GM10248 (cell line): ENCODE measurements at places on chromosomes 5 and 9.

GRCh38 chr5:7078101-7078500 is 317.8 kb upstream of the ADCY2 start:
- DNase-seq: no peak

DNA sequence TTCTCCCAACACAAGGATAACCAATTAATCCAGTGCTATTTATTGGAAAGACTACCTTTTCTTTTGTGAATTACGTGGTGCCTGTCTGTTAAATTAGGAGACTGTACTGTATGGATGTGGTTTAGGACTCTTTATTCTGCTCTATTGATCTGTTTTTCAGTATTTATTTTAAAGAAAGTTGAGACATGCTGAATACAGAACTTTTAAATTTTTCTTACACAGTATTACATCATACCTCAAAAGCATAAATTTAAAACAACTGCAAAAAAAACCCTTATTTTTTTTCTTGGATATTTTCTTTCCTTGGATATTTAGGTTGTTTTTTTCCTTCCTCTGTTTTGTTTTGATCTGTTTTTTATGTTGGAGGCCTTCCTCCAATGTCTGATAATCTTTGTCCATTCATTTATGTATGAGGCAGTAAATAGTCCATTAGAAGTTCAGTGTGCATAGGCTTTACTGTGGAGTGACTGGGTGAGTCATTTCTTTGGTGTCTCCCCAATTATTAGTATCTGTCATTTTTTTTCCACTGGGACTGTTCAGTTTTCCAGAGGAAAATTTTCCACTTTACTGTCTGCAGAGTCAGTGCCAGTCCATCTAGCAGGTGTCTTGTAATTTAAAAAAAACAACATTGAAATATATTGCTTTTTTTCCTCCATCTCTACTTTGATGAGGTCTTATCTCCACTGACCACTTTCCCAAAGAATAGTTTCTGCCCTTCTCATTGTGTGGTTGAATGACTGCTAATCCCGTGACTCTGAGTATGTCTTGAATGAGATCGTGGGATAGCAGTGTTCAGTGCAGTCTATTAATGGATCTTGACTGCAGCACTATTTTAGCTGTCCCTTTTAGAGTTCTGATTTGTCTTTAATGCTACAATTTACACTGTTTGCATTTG is 15.2 kb downstream of the CYSTM1 start:
- DNase-seq: no peak

- DNase-seq: no peak
These were observed 80.3 kb downstream of the HRH2 start for GRCh38 chr5:175738126-175738525.

GRCh38 chr9:119216651-119217331 is 152.4 kb downstream of the BRINP1 start:
- no peak for DNase-seq

DNA sequence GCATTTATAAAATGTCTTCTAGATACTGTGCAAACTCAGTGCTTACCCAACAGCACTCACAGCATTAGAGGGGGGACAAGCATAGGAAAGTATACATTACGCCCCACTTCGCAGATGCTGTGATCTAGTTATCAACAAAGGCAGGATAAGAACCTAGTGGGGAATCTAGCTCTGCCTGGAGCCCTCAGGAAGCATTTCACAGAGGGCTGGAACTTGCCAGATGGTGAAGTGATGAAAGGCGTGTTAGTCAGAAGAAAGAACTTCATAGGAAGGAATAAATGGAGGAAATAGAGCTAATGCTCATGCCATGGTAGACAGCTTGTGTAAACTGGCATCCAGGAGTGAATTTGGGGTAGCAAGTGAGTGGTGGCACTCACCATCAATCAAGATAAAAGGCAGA is 25.8 kb downstream of the DIRAS2 start:
- DNase-seq: no peak

DNA sequence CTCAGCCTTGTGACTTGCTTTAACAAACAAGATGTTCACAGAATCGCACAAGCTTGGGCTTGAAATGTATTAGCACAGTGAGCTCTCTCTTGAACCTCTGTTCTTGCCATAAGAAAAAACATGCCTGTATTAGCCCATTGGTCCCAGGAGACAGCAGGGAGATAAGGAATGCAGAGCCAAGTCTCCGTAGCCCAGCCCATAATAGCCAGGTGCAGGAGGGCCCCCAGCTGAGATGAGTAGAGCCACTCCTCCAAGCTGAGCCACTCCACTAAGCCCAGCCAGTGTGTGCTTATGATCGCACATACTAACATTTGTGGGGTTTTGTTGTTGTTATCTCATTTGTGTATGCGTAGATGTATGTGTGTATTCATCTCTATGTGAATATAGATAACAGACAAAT is 21.6 kb upstream of the SVEP1 start:
- DNase-seq: no peak

DNA sequence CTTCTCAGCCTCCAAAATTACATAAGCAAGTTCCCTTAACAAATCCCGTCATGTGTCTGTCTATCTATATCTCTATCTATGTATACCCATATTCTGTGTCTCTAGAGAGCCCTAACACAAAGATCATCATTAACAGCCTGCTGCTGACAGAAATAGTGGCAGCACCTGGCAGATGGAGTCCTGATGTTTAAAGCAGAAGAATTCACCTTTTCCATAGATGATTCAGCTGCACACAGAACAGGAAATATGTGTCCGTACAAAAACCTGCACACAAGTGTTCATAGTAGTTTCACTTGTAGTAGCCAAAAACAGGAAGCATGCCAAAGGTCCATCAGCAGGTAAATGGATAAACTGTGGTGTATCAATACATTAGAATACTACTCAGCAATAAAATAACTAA is 45.0 kb upstream of the ACO1 start:
- no peak for DNase-seq

- DNase-seq: no peak
These were observed 84.5 kb upstream of the CER1 start for GRCh38 chr9:14806941-14807520.

DNA sequence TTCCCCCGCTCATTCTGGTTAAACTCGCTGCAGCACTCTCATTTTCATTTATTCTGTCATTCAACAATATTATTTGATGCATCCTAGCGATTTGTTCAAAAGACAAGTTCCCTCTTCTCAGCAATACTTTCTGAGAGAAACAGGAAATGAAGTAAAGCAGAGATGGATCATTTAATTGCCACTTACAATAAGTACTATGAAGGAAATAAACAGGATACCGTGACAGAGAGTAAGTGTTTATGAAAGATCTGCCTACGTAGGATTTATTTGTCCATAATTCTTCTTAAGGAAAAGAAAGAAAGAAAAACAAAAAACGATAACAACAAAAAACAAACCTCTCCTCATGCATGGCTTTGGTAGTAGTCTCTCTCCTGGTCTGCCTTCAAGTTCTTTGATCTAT is 406.8 kb upstream of the ZNF608 start:
- no peak for DNase-seq

DNA sequence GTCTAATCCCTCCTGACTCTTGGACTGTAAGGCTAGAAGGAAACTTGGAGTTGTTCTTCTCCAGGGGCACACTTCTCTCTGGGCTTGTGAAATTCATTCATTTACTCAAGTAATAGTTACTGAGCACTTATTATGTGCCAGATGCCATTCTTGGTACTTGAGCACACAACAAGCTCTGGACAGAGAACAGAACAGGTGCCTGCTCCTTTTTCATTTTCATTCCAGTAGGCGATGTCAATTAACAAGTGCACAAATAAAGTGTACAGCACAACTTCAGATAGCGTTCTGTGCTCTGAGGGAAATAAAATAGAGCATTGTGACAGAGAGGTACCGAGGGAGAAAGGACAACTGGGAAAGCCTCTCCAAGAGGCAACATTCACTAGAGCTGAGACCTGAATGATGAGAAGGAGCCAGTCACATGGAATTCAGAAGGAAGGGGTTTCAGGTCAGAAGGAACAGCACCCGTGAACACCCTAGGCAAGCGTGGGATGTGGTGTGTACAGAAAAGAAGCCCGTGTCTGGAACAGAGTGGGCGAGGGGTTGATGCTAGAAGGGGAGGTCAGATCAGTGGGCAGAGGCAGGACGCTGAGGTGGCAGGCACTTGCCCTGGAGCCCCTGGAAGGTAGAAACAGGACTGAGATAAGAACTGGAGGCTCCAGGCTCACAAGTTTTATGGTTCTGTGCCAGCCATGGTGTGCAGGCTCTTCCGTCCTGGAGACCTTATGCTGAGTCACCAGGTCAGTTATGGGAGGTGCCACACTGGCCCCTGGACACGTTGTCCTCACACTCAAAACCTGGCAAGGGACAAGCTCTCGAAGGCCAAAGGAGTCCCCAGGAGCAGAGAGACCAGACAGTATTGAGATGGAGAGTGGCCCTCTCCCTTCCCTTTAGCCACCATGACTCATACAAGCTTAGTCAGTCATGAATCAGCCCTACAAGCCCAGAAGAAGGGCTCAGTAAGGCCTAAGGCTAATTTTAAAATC is 7.2 kb upstream of the ABLIM3 start:
- DNase-seq: no peak

DNA sequence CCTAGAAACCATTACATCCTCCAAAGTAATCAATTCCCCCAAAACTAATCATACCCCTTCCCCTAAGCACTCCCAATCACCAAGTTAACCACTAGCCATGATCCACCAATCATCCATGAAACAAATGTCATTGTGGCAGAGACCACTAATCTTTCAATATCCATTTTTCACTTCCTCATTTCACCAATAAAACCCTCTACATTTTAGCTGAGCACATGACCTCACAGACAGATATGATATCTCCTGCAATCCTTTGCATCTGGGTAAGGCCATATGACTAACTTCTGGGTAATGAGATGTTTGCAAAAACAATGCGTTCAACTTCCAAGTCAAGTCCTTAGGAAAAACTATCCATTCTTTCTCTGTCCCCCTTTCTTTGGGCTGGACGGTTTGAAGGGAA is 20.7 kb downstream of the OR2S2 start:
- no peak for DNase-seq

DNA sequence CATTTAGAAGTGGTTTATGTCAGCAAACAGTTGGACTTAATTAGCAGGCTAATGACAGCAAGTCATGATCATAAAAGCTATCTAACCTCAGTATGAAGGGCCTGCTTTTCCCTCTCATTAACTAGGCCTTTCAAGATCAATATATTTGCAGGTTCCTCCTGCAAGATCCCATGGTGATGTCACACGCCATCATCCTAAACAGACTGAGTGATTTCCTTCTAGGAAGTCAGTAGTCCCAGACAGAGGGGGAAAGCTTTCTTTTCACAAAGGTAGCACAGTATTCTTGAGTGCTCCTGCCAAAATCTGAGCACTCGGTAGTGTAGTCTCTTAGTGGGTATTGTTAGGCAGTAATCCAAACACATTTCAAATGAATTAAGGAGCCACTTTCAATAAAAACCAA is 52.5 kb downstream of the UIMC1 start:
- DNase-seq: no peak

DNA sequence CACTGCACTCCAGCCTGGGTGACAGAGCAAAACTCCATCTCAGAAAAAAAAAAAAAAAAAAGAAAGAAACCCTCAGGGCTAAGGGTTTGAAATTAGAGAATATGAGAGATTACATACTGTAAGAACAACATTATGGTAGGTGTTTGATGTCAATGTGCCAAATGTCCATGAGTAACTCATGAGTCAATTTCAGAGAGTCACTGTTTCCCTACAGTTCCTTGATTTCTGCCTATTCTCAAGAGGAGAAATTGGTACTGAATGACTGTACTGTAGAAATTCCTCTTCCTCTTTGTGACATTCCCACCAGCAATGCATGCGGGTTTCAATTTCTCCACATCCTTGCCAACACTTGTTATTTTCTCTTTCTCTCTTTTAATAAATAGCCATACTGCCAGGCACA is 35.2 kb downstream of the MARVELD2 start:
- DNase-seq: no peak

DNA sequence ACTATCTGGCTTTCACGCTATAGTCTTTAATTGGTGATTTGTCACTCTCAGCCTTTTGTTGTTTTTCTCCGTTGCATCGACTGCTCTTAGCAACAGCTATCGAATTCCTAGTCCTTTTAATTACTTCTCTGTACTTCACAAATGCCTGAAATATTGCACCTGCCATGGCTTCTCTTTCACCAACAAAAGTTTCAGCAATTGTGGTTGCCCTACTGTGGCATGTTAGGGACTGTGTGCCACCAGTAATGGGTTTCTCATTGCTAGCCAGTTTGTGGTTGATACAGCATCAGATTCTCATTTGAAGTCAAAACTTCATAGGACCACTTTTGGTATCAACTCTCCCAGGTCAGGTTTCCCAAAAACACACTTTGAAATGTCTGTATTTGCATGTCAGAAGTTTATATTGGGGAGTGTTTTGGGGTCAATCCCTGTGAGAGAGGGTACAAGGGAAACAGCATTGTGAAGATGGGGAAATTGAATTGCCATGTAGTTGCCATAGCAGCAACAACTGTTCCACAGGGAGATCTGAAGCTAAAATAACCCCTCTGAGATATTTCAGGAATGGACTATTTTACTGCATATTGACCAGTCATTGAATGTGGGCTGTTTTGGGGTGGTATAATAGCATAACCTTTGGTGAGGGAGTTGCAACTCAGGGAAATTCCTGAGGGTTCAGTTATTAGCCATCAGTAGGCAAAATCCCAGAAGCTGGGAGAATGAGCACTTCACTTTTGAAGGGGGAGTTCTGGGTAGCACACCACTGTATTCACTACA is 99.2 kb downstream of the WDR70 start:
- no peak for DNase-seq

DNA sequence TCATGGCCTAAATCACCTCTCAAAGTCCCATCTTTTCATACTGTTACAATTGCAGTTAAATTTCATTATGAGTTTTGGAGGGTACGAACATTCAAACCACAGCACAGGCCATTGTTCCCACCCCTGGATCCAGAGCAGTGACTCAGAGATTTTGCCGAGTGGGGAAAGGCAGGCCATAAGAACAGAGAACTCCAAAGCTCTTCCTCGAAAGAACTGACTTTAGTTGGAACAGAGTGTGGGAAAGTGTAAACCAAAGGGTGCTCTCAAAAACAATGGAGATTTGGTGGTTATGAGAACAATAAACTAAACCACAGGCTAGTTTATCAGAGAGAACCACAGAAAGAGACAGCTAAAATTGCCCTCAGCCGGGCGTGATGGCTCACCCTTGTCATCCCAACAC is 19.4 kb upstream of the GRPEL2 start:
- DNase-seq: no peak

DNA sequence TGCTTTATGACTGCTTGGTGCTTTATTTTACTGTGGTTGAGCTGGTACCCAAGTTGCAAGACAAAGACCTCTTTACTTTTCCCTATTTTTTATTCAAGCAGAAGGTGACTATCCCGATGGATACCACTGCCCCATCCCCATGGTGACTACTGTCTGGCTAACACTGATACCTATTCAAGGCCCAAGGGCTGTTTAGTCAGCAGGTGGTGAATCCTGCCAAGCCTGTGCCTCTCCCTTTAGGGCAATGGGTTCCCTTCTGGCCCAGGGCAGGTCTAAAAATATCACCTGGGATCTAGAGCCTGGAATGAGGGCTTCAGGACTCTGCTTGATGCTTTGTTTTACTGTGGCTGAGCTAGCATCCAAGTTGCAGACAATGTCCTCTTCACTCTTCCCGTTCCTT is 510.0 kb upstream of the GRAMD2B start:
- DNase-seq: no peak

GRCh38 chr9:114050646-114051045 is 27.5 kb downstream of the AMBP start:
- DNase-seq: no peak

GRCh38 chr5:59893429-59894227 is at the start of gene PDE4D:
TSS of gene PDE4D (minus strand) at chr5:59893726.
- peak; percentile 26 for DNase-seq

- DNase-seq: no peak
These were observed 99.5 kb downstream of the VPS13A start for GRCh38 chr9:77276799-77277198.

- no peak for DNase-seq
These were observed 841 bp downstream of the ASB6 start for GRCh38 chr9:129640871-129641749.

- DNase-seq: no peak
These were observed 198.1 kb downstream of the NPR3 start for GRCh38 chr5:32909207-32909606.
